ENCODE measurements at places on chromosomes 13 and 19.

GRCh38 chr13:106329941-106330340 lies 205.5 kb downstream of the EFNB2 start:
- no peak for DNase-seq

GRCh38 chr13:74708629-74709028 lies 574.4 kb upstream of the KLF12 start:
- no peak for DNase-seq

- no peak for DNase-seq
Observed at GRCh38 chr13:48344264-48344663, 40.7 kb downstream of the RB1 start.

DNA sequence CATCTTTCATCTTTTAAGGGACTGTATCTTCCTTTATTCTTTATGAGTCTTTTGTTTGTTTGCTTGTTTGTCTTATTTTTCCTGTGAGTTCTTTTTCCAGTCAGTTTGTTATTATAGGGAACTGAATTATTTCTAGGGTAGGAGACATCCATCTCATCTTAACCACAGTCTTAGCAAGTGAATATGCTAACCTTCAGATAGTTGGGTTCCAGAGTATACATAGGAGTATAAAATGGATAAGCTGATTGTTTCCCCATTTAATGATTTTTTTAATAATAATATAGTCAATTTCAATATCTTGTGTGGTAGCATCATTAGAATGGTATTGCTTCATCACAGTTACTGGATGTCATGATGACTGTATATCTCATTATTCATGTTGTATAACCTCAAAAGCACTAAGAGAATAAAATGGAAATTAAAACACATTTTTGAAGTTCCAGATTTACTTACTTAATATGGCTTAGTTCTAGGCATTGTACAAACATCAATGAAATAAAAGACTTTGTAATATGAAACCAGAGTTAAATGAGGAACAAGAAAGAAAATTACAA lies 33.0 kb downstream of the GPC6 start:
- DNase-seq = no peak

DNA sequence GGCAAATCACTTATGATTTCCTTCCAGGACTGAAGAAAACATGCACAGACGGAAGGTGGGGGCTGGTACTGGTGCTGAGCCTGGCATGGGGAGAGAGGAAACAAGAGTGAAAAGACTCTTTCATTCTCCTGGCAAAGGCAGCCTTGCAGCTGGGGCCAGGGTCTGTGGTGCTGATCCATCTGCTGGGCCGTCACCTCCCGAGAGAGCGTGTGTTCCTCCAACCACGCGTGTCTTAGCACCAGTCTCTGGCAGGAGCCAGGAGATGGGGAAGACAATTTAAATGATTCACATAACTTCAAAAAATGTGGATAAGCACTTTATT lies 23.9 kb upstream of the SPART start:
- peak; percentile 63 for DNase-seq

GRCh38 chr19:1250437-1251260 lies 2.3 kb downstream of the MIDN start:
- DNase-seq = peak; percentile 77

GRCh38 chr19:55115446-55116065 lies 1.9 kb downstream of the PPP1R12C start:
- DNase-seq = no peak
